Islet precursor cell (in vitro differentiated cells): ENCODE measurements at places on chromosomes 5 and 9.

GRCh38 chr5:126973193-126973592 lies 57.2 kb downstream of the MARCHF3 start:
- no peak for DNase-seq

- no peak for DNase-seq
These were observed 3.8 kb upstream of the DMRT3 start for GRCh38 chr9:972501-973294.

- no peak for DNase-seq
These were observed 177.3 kb downstream of the CD180 start for GRCh38 chr5:67019065-67019845.

DNA sequence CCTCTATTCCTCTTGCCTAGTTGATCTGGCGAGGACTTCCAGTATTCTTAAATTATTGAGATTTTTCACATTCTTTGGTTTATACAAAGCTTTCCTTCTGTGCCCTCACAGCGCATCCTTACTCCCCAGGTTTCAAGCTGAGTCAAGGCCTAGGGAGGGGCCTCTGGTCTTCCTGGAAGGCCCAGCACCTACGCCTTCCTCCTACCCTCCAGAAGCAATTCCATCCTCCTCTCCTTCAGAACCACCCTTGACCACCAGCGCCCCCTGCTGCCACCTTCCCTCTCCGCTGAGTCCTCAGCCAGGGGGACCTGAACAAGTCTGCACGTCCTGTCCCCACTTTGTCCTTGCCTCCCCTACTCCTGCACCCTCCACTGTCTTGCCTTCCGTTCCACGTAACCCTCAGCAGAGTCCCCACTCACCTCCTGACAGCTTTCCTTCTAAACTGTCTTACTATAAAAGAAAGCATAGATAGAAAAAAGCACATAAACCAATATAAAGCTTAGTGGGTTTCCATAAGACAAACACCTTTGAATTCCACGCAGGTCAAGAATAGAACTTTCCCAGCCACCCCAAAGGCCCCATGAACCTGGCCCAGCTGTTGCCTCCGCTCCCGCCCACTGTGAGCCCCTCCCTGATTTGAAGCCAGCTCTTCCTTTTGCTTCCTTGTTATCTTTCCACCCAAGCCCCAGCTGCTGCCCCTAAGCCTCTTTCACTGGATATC lies 63.0 kb upstream of the CTSL start:
- peak; percentile 94 for DNase-seq

- DNase-seq, result no peak
These were observed 1.1 kb downstream of the ADAMTS16 start for GRCh38 chr5:5141339-5141599.
